ENCODE measurements at places on chromosomes 2 and 18.

DNA sequence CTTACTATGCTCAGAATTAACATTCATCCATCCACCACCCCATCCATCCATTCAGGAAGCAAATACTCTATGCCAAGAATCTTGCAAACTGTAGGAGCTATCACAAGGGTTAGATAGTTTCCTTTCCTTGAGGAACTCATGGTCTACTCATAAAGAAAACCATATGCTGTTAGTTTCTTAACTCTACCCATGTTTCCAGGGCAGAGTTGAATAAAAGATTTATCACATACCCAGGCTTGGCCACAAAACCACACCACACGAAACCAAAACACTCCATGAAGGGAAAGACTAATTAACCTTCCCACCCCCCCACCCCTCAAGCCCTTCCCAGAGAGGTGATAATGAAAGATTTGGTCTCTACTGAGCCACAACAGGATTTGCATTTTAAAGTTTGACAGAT, 23.7 kb upstream of the MSGN1 start:
- no peak for DNase-seq

GRCh38 chr18:52813635-52814416, 473.8 kb downstream of the DCC start:
- peak; percentile 27 for DNase-seq

DNA sequence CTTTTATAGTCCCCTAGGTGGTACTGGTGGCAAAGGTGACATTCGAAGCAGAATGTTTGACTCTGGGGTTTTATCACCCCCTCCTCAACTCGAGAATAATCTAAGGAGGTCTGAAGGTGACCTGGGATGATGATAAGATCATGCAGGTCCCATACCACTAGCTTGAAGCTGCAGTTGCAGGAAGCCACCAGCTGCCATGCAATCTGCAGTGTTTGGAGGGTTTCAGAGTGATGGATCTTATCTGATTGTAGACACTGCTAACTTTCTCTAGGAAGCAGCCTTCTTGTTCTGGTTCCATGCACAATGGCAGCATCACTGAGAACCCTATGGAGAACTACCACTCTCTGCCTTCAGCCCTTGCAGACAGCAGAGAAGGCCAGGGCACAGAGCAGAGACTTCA, 59.4 kb upstream of the LRPPRC start:
- no peak for DNase-seq

DNA sequence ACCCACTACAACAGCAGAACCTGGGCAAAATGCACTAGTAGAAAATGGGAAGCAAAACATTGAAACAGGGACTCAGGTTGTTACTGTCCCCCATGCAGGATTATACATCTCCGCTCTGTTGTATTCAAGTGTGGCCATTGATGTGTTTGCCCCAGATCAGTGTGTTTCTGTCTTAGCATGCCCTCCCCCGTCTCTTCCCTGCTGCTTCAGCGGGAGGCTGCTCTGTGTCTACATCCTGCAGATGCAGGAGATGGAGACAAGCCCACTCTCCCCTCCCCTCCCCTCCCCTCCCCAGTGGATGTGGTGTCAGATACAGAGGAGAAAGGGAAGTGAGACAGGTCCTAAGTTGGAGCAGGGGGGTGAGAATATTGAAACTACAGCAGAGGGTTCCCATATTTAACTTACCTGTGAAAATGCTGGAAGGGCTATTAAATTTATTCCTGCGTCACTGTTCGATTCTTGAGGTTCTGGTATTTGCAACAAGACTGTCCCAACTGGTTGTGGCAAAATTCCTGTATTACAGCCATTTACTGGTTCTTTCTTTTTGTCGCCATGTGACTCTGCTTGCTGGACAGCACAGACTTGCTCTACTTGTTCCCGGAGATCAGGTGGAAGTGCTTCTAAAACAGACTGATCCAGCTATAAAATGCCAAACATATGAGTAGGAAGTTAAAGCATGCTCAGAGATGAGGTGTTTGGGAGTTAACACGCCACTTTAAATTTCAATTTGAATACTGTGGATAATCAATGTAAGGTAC, 67.0 kb downstream of the EIF5B start:
- no peak for DNase-seq

GRCh38 chr2:29767606-29768335, 153.6 kb downstream of the ALK start:
- DNase-seq: peak; percentile 48

GRCh38 chr18:27144672-27145071, 40.4 kb downstream of the CHST9 start:
- no peak for DNase-seq

GRCh38 chr2:36811071-36811470, 114.6 kb downstream of the VIT start:
- no peak for DNase-seq

DNA sequence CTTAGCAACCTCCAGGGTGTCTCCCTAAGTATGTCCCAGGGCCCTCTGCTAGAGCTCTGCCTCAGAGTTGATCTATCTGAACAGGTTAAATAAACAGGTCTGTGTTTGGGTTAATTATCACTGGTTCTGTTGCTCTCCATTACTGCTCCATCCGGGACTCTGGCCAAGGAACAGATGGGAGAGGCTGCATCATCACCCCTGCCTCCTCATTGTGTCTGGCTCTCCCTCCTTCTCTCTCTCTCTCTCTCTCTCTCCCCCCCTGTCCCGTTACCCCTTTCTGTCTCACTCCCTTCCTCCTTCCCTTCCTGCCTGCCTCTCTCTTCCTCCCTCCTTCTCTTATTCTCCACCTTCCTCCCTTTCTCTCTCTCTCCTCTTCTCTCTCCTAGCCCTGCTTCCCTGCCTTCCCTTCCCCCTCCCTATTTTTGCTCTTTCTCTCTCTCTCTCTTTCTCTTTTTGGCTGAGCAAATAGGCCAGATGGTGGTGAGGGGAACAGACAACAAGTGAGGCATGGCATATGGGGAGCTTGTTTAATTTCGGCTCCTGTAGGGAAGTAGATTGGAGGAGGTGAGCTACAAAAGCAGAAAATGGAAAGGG, 62.1 kb downstream of the SETBP1 start:
- peak; percentile 28 for DNase-seq

DNA sequence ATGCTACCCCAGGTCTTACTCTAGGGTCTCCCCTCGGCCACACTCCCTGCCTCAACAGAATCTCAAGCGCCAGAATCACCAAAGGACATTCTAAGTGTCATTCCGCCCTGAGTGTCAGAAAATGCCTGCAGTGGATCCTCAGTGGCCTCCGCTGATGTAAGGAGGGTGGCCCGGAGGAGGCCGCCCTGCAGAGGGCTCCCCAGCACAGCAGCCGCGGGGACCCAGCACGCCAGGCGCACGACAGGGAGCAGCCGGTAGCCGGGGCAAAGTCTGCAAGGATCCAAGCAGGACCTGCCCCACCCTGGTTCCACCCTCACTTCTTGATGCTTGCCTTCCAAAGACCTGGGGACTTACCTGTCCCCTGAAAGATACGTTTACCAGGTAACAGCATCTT, 54.2 kb upstream of the ID2 start:
- DNase-seq: no peak

DNA sequence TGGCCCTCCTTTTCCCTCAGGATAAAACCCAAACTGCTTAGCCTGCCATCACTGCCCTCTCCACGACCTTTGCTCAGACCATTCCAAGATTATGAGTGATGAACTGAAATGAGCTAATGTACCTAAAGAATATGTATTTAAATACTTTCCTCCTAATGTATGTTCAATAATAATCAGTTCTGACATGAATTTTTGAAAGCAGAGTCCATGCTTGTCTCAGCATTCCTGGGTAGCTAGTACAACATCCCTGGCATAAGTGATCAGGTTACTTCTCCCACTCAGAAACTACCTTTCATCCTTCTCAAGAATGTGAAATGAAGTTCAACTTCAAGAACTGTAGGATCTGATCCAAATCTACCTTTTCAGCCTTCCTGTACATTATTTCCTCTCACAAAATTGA, 103.6 kb downstream of the UNC80 start:
- no peak for DNase-seq

DNA sequence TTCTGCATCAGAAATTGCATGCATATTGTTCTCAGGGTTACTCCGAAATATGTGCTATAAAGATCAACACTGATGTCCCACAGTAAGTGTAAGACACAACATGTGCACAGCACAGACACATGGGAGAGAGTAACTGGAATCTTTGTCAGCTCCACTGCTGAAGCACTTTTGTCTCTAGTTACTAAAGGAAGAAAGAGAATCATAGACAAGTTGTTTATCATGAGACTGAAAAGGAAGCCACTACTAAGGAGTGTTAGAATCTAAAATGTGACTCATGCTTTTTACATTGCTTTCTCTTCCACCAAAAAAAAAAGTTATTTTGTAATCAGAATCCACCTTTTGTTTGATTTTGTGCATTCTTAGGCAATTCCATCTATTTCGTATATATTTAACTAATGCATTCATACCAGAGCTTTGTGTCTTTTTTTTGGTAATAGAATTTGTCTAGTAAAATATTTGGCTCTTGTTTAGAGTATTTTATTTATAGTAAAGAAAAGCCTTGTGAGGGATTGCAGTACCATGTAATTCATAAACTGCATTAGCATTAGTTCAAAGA, 502.4 kb downstream of the FBXO15 start:
- peak; percentile 15 for DNase-seq

DNA sequence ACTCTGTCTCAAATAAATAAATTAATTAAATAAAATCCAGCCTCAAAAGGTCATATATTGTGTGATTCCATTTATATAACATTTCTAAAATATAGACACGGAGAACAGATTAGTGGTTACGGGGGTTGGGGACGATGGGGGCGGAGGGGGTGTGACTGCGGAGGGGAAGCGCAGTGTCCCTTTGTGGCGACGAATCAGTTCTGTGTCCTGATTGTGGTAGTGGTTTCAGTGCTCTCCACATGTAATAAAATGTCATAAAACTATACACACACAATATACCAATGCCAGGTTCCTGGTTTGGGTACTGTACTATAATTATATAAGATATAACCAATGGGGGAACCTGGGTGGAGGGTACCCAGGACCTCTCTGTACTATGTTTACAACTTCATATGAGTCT, 186.4 kb downstream of the ANAPC1 start:
- no peak for DNase-seq
